ENCODE measurements at places on chromosomes 4 and X.
A peak's percentile ranks its signal among the peaks of the same experiment; 100 is the strongest.

DNA sequence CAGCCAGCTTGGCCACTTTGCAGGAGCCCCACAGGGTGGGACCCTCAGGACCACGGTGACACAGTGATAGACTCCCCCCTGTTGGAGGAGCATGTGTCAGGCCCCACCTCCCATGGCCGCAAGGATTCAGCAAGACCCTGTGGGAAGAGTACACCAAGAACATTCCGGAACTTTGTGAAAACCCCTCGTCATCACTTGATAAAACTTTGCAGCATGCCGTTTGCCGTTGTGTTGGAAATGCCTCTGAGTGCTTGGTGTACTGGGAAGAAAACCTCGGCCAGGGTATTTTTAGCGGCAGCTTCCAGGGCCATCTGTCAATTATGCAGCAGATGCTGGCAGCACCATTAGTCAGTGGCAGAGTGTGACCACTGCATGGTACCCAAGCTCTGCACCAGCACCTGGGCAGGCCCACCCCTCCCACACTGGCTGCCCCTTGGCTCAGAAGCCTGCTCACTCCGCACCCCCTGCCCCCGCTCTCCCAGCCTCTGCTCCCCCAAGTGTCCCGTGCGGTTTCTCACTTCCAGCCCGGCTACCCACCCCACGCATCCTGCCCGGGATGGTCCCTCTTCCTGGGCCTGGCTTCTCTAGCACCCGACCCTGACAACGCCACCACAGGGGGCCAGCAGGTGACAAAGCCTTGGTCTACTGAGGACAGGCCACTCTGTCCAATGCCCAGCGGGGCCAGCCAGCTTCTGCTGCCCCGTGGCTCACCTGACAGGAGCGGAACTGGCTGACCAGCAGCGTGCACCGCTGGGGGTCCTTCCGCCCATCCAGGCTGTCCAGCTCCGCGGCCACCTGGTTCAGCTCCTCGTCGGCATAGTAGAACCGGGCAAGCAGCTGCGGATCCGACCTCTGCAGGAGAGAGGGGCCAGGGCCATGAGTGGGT lies 65.0 kb downstream of the ZFYVE28 start:
- DNase-seq = no peak

- no peak for DNase-seq
Measured at GRCh38 chrX:16920075-16920474, 26.4 kb upstream of the REPS2 start.

- peak; percentile 10 for DNase-seq
Measured at GRCh38 chrX:119753639-119754257, 4.6 kb upstream of the SOWAHD start.

DNA sequence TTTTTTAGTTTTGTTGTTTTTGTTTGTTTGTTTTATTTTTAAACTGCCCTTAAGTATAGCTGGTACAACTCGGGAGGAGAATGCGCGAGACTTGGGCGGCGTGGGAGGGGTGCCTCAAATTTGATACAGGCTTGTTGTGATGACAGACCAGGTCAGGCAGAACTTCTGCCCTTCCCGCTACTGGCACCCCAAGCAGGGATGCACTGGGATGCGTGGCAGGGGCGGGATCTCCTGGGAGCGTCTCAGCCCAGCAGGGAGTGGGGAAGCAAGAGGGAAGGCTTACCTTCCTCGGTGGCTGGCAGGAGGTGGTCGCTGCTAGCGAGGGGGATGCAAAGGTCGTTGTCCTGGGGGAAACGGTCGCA lies 851 bp downstream of the SFRP2 start:
- DNase-seq = no peak

DNA sequence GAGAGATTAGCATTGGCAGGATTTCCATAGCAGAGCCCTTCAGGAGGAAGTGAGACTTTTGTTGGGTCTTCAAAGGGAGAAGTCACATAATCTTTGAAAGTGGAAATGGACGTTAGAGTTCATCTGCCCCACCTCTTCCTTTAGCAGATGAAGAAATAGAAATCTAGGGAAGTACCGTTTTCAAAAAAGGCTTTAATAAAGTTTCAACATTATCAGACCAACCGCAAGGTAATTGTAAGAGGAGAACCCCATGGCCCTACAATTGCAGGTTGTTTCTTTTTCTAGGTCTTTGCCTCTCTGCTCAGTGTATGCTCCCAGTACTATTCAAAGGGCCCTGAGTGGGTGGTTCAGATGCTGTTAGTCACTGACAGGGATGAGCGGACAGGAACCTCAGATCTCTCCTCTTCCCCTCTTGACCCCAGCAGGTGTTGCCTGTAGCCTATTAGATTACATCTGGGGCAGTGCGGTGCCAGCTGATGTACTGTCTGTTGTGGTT lies 48.6 kb upstream of the AP1S2 start:
- no peak for DNase-seq

GRCh38 chrX:69139516-69139915 lies 25.7 kb downstream of the PJA1 start:
- no peak for DNase-seq

DNA sequence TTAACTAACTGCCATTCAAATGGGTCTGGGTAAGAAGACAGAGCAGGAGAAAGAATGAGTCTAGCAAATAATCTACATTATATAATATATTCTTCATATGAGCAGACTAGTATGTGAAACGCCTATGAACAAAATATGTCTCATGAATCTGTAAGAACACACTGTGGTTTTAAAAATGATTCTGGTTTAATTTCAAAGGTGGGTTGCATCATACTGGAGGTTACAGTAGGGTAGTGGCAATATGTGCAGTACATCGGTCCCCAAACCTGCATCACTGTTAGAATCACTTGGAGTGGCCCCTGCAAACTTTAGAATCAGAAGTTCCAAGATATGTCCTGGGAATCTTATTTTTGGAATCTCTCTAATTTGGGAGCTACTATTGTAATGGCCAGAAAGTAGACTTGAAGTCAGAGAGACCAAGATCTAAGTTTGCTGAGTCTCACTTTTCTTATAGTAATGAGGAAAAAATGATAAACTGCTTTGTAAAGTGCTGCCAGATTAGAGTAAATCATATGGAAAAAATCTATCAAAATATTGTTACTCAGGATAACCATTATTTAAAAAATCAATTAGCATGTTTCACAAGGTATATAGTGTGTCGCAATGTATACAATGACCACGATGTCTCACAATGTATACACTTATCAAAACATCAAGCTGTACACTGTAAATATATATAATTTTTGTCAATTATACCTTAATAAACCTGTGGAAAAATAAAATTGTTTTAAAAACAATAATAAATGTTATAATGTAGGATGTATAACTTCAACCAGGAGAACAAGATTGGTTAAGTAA lies 37.9 kb upstream of the ARSJ start:
- no peak for DNase-seq

GRCh38 chr4:124262211-124263179 lies 450.0 kb downstream of the ANKRD50 start:
- no peak for DNase-seq

DNA sequence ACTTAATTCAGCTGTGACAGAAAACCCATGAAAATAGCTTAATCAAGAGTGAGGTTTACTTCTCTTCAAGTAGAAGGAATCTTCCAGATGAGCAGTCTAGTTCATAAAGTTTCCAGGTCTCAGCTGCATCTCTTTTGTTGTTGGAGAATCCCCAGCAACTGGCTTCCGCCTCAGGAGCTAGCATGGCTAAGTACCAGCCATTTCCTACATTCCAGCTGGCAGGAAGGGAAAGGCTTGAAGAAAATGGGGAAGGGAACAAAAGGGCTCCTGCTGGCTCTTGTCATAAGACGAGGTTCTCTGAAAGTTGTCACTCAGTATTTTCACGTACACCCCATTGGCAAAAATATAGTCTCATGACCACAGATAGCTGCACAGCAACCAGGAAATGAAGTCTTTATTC lies 27.3 kb upstream of the TRIM2 start:
- DNase-seq = no peak

GRCh38 chrX:109487640-109488039 lies 5.8 kb upstream of the GUCY2F start:
- DNase-seq = no peak

- no peak for DNase-seq
Measured at GRCh38 chr4:74996996-74997395, 64.1 kb downstream of the PARM1 start.

- DNase-seq = no peak
Measured at GRCh38 chr4:152068866-152069265, 308.1 kb upstream of the GATB start.

- no peak for DNase-seq
Measured at GRCh38 chrX:68719904-68720614, 72.6 kb downstream of the STARD8 start.

GRCh38 chr4:128009428-128009827 lies 44.2 kb downstream of the ABHD18 start:
- no peak for DNase-seq

DNA sequence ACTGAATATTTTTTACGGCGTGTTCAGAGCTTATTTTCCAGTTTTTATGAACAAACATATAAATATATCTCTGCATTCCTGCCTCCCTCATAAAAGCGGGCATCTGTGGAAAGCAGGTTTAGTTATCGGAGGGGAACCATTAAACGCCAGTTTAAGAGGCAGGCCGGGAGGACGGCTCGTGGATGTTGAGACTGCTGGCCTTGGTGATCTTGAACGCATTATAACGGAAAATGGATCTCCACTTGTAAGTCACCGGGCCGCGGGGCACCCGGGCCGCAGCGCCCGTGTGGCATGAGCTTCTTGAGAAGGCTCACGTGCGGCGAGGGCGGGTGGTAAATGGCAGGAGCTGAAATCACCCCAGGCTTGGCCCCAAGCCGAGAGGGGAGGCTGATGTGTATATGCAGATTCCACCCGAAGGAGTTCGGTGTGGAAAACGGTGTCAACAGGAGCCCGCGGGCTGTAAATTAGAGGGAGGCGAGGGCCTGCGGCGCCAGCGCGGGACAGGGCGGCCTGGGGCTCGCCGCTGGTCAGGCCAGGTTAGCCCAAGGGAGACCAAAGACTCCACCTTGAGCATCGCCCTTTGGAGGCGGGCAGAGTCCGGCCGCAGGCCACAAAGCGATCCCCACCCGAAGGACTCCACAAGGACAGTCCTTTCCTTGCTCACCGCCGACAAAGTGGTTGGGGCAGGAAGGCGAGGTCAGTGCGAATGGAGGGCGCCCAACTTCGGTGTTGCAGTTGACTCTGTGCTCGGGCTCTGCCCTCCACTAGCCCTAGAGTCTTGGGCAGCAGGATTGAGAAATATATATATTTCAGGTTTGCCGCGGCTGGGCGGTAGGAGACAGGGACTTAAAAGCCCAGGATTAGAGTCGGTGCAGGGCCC lies 1.3 kb upstream of the HAND2 start:
- DNase-seq = no peak

DNA sequence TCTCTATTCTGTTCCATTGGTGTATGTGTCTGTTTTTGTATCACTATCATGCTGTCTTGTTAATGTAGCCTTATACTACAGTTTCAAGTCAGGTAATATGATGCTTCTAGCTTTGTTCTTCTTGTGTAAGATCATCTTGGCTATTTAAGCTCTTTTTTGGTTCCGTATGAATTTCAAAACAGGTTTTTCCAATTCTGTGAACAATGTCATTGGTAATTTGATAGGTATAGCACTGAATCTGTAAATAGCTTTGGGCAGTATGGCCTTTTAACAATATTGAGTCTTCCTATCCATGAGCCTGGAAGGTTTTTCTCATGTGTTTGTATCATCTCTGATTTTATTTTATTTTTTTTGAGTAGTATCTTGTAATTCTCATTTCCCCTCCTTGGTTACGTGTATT lies 94.3 kb downstream of the ANAPC10 start:
- no peak for DNase-seq

DNA sequence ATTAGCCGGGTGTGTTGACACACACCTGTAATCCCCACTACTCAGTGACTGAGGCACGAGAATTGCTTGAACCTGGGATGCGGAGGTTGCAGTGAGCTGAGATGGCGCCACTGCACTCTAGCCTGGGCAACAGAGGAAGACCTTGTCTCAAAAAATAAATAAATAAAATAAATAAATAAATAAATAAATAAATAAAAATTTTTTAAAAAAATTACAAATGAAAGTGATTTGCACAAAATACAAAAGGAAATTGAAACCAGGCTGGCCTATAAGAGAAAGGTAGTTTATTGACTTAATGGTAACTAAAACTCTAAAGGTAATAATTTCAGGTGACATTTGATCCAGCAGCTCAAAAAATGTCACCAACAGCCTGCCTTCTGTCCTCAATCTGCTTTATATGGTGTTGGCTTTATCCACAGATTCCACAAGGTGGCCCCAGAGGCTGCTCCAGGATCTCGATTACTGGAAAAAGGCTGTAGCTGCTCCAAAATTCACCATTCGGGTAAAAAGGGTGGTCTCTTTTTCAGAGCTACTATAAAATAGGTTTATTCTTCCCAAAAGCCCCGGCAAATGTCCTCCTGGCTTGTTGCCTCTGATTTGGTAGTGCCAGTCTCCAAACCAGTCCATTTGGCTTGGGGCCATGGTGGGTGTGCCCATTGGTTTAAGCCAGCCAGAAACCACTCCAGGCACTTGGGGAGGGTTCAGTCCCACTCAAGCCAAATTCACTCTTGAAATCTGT lies 61.4 kb upstream of the TRIM2 start:
- no peak for DNase-seq

GRCh38 chrX:151402719-151403390 lies 5.8 kb downstream of the VMA21 start:
- peak; percentile 1 for DNase-seq

DNA sequence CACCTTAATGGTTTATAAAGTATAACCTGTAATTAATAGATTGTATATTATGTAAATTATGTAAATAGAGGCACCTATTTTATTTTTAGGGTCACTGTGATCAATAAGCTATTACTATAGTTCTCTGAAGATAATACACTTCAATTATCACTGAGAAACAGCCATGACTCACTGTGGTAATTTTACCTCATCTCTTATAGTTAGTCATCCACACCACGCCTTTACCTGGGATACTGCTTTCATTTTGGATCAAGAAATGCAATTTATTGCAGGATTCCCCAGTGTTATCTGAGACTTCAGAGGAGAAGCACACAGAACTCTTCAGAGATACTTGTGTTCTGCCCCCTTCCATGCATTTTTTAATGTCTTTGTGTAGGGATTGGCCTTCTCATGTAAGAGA lies 348.1 kb upstream of the ATOH1 start:
- no peak for DNase-seq

DNA sequence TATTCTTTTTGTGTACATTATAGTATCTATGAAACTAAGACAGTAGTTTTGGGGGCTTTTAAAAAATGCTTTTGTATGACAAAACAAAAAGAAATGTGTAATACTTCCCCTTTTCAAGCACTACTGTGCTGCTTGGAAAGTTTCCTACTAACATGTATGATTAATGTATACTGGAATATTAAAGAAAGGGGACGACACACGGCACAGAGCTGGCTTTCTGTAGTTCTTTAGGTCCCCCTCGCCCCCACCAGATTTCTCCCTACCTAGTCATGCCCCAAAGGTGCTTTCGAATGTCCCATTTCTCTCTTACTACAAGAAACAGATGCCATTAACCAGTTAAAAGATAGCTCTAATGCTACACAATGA lies 1.6 kb upstream of the AP1S2 start:
- no peak for DNase-seq

GRCh38 chrX:18272222-18272621 lies 51.5 kb upstream of the BEND2 start:
- no peak for DNase-seq

DNA sequence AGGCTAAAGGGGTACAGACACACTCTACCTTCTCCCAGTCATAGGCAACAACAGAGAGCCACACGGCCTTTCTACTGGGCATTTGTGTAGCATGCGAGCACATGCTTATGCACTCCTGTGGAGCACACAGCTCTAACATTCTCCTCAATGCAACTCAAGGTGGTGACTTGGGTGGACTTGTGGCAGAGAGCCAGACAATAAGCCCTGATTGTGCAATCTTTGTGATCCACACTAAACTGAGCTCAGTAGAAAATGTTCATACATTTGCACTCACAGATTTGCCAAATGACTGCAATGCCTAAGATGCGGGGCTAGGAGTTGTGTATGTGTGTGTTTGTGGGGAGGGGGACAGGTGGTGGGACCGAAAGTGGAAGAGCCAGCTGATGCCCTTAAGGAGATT lies 31.4 kb upstream of the SETD7 start:
- no peak for DNase-seq
